ENCODE measurements at places on chromosomes 7 and 10.

- DNase-seq = no peak
Observed at GRCh38 chr7:32150039-32150438, 79.8 kb upstream of the PDE1C start.

GRCh38 chr7:138549082-138549481 lies 89.0 kb downstream of the TRIM24 start:
- no peak for DNase-seq

- DNase-seq = peak; percentile 19
Observed at GRCh38 chr7:137771679-137772078, 75.1 kb downstream of the DGKI start.

DNA sequence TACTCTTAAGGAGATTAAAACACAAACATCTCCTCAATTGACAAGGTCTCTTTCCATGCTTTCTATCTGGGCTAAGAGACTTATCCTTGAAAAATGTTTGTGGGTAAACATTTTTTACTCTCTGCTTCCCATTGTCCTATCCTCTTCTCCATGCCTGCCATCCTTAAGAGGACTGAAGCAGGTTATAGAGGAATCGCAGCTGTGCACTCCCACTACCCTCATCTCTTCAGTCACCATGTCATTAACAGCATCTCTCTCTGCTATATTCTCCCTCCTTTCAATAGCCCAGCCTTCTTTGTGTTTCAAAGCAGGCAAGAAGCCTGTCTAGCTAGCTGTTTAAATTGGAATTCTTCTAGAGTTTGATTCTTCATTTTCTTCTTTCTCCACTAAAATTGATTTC lies 22.6 kb downstream of the COL1A2 start:
- no peak for DNase-seq

GRCh38 chr7:112930787-112931186 lies 140.6 kb upstream of the TMEM168 start:
- DNase-seq = no peak

DNA sequence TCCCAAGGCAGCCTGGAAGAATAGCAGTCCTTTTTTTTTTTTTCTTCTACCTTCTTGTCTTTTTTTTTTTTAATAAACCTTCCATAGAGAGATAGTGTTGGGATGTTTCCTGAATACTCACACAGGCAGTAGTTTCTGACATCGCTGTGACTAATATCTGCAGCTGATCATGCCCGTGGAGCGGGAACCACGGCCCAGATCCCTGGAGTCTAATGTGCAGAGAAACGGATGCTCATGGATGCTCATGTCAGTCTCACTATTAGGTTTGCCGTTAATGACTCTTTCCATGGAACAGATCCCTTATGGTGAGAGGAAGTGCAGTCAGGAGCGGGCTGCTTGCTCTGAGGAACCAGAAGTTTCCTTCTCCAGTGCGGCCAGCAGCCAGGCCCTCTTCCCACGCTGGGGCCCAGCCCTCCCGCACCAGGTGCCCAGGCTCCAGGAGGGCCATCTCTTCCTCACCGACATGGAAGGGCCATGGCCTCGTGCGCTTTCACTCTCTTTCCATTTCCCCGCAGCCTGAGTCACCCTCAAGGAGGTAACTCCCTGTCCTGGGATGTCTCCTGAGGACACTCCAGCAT lies 132.5 kb downstream of the WDR37 start:
- no peak for DNase-seq

DNA sequence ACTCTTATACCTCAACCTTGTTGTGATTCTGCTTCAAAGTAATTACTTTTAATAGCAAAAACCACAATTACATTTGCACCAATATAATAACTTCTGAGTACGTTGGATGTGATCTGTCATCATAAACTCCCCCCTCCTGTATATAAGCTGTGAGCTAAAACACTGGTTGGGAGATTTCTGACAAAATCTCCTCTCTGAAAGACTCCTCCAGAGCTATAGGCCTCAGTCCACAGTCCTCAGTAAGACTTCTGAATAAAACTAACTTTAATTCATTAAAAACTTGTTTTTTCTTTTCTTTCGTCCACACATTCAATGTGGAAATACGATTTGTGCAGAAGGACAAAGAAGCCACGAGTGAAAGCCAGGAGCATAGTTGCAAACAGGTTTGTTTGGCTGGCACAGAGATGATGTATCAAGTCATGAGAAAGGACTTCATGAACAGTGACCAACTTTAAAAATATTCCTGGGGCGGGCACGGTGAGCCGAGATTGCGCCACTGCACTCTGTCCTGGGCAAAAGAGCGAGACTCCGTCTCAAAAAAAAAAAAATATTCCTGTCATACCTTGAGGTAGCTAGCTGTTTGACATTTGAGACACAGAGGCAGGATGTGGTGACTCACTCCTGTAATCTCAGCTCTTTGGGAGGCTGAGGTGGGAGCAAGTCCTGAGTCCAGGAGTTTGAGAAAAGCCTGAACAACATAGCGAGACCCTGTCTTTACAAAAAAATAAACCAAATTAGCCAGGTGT lies 91.1 kb upstream of the ARHGAP21 start:
- DNase-seq = peak; percentile 65

GRCh38 chr7:92645114-92646061 lies 55.2 kb upstream of the FAM133B start:
- DNase-seq = no peak

DNA sequence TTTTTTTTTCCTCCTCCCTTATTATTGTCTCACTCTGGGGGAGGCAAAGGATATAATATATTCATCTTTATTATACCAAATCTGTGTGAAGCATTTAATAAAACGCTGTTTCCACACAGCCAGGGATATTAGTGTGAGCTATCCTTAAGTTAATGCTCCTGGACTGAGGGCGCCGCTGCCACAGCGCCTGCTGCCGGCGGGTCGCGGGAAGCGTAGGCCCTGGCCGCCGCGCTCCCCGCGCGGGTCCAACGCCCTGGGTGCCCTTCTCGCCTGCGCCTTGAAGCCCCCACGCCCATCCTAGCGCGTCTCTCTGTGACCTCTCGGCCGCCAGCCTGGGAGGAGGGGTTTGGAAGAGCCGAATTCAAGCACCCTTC lies 9.5 kb upstream of the LBX1 start:
- no peak for DNase-seq

GRCh38 chr10:59808896-59809643 lies 55.8 kb upstream of the MRLN start:
- peak; percentile 18 for DNase-seq

DNA sequence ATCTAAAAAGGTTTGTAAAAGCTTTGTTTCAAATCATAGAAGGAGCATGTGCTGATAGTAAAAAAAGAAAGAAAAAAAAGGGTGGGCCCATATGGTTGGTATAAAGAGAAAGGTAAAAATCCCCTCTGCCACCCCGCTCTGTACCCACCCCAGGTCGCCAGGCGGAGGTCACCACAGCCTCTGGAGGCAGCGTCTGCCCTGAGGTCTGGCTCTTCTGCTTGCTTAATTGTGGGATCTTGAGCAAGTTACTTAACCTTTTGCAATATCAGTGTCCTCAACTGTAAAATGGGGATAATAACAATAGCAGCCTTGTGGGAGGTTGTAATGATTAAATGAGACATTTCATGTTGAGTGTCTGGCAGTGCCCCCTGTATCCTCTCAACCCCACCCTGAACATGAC lies 10.7 kb upstream of the PCBD1 start:
- no peak for DNase-seq

All from kidney epithelial cell (primary cell).